ENCODE measurements at places on chromosomes 7 and 10. TPM values are rescaled to one million over a fixed set of nuclear protein-coding genes. Genes with fewer than 3 reads are reported as not detected.

GRCh38 chr7:137928626-137929025 is 73.3 kb downstream of the CREB3L2 start:
- no peaks in the 10 kb centered on the region for H3K27me3 ChIP-seq
- no peak overlapping the region for H3K4me3 ChIP-seq
- no peak overlapping the region for H3K27ac ChIP-seq
- peaks cover 23% of the 10 kb centered on the region for H3K4me1 ChIP-seq
- DNase-seq: no peak
- H3K36me3 ChIP-seq: peaks cover 38% of the 10 kb centered on the region

DNA sequence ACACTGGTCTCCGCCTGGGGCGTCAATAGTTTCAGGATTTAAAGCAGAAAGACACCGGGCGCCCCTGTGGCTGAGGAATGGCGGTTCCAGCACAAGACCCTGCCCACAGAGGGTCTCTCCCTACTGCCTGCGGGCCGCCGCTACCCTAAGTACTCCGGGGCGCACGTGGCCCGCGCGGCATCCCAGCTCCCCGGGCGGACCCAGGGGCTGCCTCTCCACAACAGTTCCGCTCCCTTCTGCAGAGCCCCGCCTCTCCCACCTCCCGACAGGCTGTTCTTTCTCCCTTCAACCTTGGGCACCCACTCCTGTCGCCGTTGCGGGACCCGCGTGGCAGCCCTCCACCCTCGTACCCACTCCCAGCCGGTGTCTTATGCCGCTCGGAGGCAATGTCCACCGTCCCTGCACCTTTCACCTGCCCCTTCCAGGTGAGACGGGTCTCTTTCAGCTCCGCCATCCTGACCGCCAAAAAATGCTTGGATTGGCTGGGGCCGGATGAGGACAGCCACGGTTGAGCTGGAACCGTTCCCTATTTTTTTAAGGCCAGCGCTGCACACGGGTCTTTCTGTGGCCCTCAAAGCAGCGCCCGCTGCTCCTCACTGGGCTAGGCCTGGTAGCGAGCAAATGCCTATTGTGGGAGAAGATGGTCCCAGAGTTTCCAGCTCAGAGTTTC is 1.6 kb upstream of the NKX2-3 start:
- H3K4me1 ChIP-seq: peaks cover 49% of the 10 kb centered on the region
- no peak overlapping the region for H3K27ac ChIP-seq
- H3K27me3 ChIP-seq: peaks cover 84% of the 10 kb centered on the region
- peaks cover 3% of the 10 kb centered on the region for H3K36me3 ChIP-seq

DNA sequence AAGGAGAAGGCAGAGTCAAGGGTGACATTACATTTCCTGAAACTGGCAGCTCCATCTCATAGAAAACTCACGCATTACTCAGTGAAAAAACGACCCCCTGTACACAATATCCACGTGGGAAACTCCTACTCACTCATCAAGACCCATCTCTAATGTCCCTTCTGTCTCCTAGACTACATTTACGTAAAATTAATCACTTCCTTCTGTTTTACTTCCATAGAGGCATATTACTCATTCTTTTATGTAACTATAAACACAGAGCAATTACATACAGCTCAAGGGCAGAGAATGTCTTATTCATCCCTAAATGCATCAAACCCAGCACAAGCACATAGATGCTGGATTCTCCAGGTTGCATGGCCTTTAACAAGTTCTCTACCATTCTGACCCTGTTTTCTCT is 281.8 kb downstream of the KCNMA1 start:
- H3K27ac ChIP-seq: no peak overlapping the region
- H3K27me3 ChIP-seq: no peaks in the 10 kb centered on the region
- no peaks in the 10 kb centered on the region for H3K36me3 ChIP-seq
- no peaks in the 10 kb centered on the region for H3K4me1 ChIP-seq
- no peak overlapping the region for H3K4me3 ChIP-seq

GRCh38 chr7:135335628-135336139 is 102.0 kb downstream of the STRA8 start:
- peaks cover 2% of the 10 kb centered on the region for H3K27me3 ChIP-seq
- no peaks in the 10 kb centered on the region for H3K36me3 ChIP-seq
- H3K27ac ChIP-seq: no peak overlapping the region
- no peaks in the 10 kb centered on the region for H3K4me1 ChIP-seq
- H3K4me3 ChIP-seq: no peak overlapping the region

DNA sequence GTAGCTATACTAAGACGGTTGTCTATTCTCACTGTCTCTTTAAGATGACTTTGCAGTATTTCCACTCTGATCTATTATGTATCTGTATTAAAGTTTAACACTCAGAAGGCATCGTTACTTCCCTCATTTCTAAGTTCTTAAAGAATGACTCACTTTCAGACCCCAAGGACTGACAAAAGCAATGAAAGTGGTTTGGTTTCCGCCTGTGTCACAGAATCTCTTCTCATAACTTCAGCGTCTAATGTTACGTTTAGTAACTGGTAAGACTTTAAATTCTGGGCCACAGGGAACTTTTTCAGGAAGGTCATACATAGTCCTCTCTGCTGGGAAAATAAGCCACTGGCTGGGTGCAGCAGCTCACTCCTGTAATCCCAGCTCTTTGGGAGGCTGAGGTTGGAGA is 892.0 kb upstream of the AUTS2 start:
- H3K4me3 ChIP-seq: no peak overlapping the region
- H3K4me1 ChIP-seq: no peaks in the 10 kb centered on the region
- no peaks in the 10 kb centered on the region for H3K36me3 ChIP-seq
- DNase-seq: no peak
- no peak overlapping the region for H3K27ac ChIP-seq
- no peaks in the 10 kb centered on the region for H3K27me3 ChIP-seq

Gene WNT8B
- 0.24 TPM for total RNA-seq

- no peaks in the 10 kb centered on the region for H3K36me3 ChIP-seq
- no peak overlapping the region for H3K27ac ChIP-seq
- no peak for DNase-seq
- H3K27me3 ChIP-seq: no peaks in the 10 kb centered on the region
- no peaks in the 10 kb centered on the region for H3K4me1 ChIP-seq
These were observed 195.7 kb downstream of the TSPAN12 start for GRCh38 chr7:120662291-120662690.

Gene PLEKHS1
- 0.05 TPM for total RNA-seq

Gene ASZ1
- not detected for total RNA-seq

Gene PIP
- total RNA-seq: not detected

DNA sequence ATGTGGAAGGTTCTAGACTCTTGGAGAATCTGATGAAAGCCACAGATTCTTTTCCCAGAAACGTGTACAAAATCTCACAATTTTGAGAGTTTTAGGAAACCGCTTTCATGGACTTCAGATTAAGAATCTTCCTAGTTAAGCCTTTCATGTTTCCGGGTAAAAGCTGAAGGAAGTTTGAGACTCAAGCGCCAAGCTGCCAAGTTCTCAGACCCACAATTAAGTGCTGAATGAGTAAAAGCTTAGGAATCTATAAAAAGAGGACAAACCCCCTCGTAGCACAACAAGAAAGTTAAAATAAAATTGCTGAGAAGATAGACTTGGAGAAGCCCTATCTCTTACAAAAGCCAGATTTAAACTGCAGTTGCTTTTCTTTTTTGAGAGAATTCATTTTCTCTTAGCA is 99.6 kb downstream of the ST8SIA6 start:
- no peaks in the 10 kb centered on the region for H3K4me1 ChIP-seq
- H3K36me3 ChIP-seq: no peaks in the 10 kb centered on the region
- H3K27ac ChIP-seq: no peak overlapping the region
- DNase-seq: no peak

DNA sequence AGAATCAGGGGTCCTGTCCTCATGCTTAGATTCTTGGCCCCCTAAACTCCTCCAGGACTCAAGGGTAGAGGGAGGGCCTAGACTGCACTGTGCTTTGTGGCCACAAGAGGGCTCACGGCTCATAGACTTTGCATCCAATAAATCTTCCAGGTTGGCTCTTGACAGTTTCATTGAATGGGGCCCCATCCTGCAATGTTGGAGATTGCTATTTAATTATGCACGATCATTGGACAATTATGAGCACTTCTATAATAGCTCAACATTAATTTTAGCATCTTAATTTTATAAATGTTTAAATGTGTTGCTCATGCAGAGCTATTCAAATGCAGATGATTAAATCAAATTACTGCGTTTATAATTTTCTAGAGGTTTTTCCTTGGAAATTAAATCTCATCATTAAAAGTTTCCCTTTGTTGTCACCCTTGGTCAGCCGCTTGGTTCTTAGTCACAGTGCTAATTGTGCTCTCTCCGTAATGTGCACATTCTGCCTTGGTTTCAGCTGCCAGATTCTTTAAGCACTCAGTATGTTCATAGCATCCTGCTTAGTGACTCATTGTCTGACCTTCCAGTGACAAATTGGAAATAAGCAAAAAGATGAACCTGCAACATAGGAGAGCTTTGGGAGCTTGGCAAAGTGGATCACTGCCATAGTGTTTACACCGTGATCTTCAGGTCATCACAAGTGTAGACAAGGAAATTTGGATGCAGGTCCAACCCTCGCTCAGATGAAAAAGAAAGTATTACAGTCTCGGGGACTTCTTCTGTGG is 33.4 kb upstream of the PLPP4 start:
- no peak overlapping the region for H3K27ac ChIP-seq
- peaks cover 2% of the 10 kb centered on the region for H3K27me3 ChIP-seq
- DNase-seq: no peak
- no peak overlapping the region for H3K4me3 ChIP-seq
- H3K4me1 ChIP-seq: no peaks in the 10 kb centered on the region

Gene ZNF22
- 25.6 TPM for total RNA-seq

GRCh38 chr10:2874963-2875362 is 192.4 kb upstream of the PFKP start:
- H3K36me3 ChIP-seq: no peaks in the 10 kb centered on the region
- H3K27me3 ChIP-seq: no peaks in the 10 kb centered on the region
- DNase-seq: no peak
- H3K4me3 ChIP-seq: no peak overlapping the region
- H3K4me1 ChIP-seq: no peaks in the 10 kb centered on the region

DNA sequence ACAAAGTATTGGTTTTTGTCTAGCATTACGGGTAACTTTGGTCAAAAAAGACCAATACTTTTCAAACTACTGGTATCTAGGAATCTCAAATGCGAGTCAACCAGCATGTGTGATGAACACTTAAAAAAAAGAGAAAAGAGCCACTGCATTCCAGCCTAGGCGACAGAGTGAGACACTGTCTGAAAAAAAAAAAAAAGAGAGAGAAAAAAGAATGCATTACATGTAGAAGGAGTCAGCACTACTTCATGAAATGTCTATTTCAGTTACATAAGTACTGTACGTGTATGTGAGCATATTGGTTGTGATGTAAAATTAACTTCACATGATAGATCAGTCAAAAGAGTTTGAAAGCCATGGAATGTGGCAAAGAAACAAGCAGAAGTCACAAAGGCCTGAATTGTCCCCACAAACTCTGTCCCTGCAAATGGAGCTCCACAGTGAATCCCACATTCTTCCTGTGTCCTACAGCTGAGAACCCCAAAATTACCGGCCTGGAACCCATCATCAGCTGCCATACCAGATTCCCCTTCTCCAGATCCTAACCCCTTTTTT is 1.6 kb downstream of the DENND11 start:
- H3K27me3 ChIP-seq: peaks cover 5% of the 10 kb centered on the region
- H3K27ac ChIP-seq: peak overlapping the region; percentile 46
- H3K4me1 ChIP-seq: peaks cover 53% of the 10 kb centered on the region

DNA sequence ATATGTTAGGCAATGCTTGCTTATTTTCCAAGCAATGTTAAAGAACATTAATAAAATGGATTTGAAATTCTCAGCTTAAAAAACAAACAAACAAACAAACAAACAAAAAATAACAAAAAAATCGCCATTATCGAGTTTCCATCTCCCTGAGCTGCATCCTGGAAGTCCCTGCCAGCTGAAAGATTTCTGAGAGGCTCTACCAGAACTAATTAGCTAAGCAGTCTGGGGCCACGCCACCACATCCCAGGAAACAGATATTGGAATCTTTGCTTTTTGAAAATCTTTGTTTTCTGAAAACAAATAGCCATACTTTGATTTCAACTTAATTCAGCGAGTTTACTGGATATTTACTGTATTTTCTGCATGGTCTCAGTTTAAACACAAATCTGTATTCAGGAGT is 143.6 kb downstream of the LSMEM1 start:
- no peaks in the 10 kb centered on the region for H3K36me3 ChIP-seq
- H3K27ac ChIP-seq: no peak overlapping the region
- DNase-seq: no peak
- H3K4me3 ChIP-seq: no peak overlapping the region

DNA sequence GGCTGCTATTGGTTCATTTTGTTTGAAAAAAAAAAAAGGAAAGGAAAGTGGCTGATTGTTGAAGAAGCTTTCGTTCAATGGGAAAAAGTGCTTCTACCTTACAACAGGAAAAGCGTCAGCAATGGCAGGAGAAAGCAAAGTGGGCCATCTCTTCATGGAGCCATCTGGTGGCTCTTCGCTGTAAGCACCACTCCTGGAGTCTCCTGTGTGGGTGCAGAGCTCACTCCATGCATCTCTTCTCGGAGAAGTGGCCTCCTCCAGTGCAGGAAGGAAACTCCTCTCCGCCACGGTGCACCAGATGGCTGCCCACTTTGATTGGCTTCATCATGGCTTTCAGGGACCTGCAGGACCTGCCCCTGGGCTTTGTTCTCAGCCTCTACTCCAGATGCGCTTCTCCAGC is 250.9 kb downstream of the PTEN start:
- no peaks in the 10 kb centered on the region for H3K27me3 ChIP-seq
- H3K4me3 ChIP-seq: no peak overlapping the region
- H3K36me3 ChIP-seq: peaks cover 4% of the 10 kb centered on the region
- H3K27ac ChIP-seq: no peak overlapping the region

GRCh38 chr7:4058158-4058557 is 623.9 kb upstream of the FOXK1 start:
- no peaks in the 10 kb centered on the region for H3K4me1 ChIP-seq
- H3K27me3 ChIP-seq: no peaks in the 10 kb centered on the region
- no peak overlapping the region for H3K4me3 ChIP-seq
- no peaks in the 10 kb centered on the region for H3K36me3 ChIP-seq
- H3K27ac ChIP-seq: no peak overlapping the region
- DNase-seq: no peak

- no peaks in the 10 kb centered on the region for H3K36me3 ChIP-seq
- no peaks in the 10 kb centered on the region for H3K27me3 ChIP-seq
- DNase-seq: no peak
These were observed 12.3 kb upstream of the SLC26A3 start for GRCh38 chr7:107815254-107815882.

GRCh38 chr10:81414038-81414437 is 461.0 kb upstream of the NRG3 start:
- no peaks in the 10 kb centered on the region for H3K27me3 ChIP-seq
- no peak for DNase-seq
- H3K4me1 ChIP-seq: no peaks in the 10 kb centered on the region
- H3K4me3 ChIP-seq: no peak overlapping the region
- no peak overlapping the region for H3K27ac ChIP-seq

- peaks cover 66% of the 10 kb centered on the region for H3K4me1 ChIP-seq
- no peak for DNase-seq
- peak overlapping the region; percentile 100 for H3K27ac ChIP-seq
- H3K27me3 ChIP-seq: no peaks in the 10 kb centered on the region
- peak overlapping the region; percentile 86 for H3K4me3 ChIP-seq
- peaks cover 27% of the 10 kb centered on the region for H3K36me3 ChIP-seq
These were observed 75.6 kb downstream of the ENTPD1 start for GRCh38 chr10:95831515-95831914.

DNA sequence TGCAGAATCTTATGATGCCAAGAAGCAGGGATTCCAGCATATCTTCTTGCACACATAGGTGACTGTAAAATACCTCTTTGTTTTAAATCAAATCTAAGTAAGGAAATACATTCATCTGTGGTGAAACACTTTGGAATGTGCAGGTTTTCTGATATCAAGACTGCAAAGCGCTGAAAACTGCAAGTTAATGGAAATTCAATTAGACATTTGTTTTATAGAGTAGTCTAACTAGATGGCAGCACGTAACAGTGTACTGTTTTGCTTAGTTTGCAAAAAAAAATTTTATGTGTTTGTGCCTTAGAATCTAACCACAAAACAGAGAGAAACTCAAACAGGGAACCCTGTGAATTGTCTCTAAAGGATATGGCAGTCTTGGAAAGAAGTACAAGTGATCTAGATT is 259.2 kb downstream of the HDAC9 start:
- no peaks in the 10 kb centered on the region for H3K36me3 ChIP-seq
- no peak overlapping the region for H3K4me3 ChIP-seq
- DNase-seq: no peak
- no peaks in the 10 kb centered on the region for H3K4me1 ChIP-seq
- H3K27ac ChIP-seq: no peak overlapping the region
